ENCODE measurements at places on chromosomes 1 and 21.

DNA sequence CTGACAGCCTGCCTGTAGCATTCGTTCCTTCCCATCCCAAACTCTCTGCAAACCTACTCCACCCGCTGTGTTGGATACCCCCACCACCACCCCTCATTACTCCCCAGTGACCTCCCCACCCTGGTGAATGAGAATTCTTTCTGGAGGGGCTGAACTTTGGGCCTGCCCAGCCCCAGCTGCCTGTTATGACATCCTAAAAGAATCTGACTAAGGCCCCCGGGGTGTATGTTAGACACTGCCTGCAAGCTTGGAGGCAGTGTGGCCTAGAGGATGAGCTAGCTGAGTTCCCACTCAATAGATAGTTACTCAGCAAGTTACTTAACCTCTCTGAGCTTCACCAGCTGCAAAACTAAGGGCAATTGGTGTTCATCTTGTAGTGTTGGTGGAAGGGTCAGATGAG, 110.2 kb upstream of the FGGY start:
- H3K27ac ChIP-seq = no peak overlapping the region
- no peaks in the 10 kb centered on the region for H3K27me3 ChIP-seq
- no peaks in the 10 kb centered on the region for H3K4me1 ChIP-seq
- no peaks in the 10 kb centered on the region for H3K36me3 ChIP-seq

- no peaks in the 10 kb centered on the region for H3K36me3 ChIP-seq
- peaks cover 4% of the 10 kb centered on the region for H3K27me3 ChIP-seq
- no peak overlapping the region for H3K27ac ChIP-seq
- H3K4me3 ChIP-seq = no peak overlapping the region
Observed at GRCh38 chr1:182128502-182128901, 67.0 kb upstream of the ZNF648 start.

GRCh38 chr1:183810756-183811544, 6.0 kb downstream of the RGL1 start:
- H3K27ac ChIP-seq = no peak overlapping the region
- no peak overlapping the region for H3K4me3 ChIP-seq
- peaks cover 27% of the 10 kb centered on the region for H3K4me1 ChIP-seq
- no peak for DNase-seq
- no peaks in the 10 kb centered on the region for H3K36me3 ChIP-seq
- H3K27me3 ChIP-seq = no peaks in the 10 kb centered on the region

GRCh38 chr1:73593364-73593763, 604.6 kb downstream of the LRRIQ3 start:
- H3K27ac ChIP-seq = no peak overlapping the region
- H3K36me3 ChIP-seq = no peaks in the 10 kb centered on the region
- no peaks in the 10 kb centered on the region for H3K27me3 ChIP-seq
- H3K4me1 ChIP-seq = peaks cover 2% of the 10 kb centered on the region
- DNase-seq = no peak
- H3K4me3 ChIP-seq = no peak overlapping the region

DNA sequence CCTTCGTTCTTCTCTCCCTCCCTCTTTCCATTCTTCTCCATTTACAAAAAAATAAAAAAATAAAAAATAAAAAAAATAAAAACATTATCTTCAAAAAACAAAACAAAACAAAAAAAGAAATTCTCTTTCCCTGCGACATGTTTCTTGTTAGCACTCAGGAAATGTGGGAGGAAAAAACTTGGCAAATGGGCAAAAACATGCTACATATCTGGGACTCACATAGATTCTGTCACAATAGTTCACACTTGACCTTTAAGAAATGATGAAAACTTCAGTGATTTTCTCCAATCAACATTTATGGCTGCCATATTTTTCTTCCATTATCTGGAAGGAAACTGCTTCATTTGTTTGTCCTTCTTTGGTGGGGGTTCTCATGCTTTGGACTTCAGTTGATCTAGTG, 109.3 kb downstream of the PRKAB2 start:
- no peaks in the 10 kb centered on the region for H3K27me3 ChIP-seq
- no peak overlapping the region for H3K27ac ChIP-seq
- H3K4me3 ChIP-seq = no peak overlapping the region

- no peaks in the 10 kb centered on the region for H3K27me3 ChIP-seq
- no peaks in the 10 kb centered on the region for H3K36me3 ChIP-seq
- no peaks in the 10 kb centered on the region for H3K4me1 ChIP-seq
- H3K4me3 ChIP-seq = no peak overlapping the region
- DNase-seq = no peak
- H3K27ac ChIP-seq = no peak overlapping the region
Observed at GRCh38 chr1:17273096-17273495, 24.2 kb downstream of the PADI3 start.

DNA sequence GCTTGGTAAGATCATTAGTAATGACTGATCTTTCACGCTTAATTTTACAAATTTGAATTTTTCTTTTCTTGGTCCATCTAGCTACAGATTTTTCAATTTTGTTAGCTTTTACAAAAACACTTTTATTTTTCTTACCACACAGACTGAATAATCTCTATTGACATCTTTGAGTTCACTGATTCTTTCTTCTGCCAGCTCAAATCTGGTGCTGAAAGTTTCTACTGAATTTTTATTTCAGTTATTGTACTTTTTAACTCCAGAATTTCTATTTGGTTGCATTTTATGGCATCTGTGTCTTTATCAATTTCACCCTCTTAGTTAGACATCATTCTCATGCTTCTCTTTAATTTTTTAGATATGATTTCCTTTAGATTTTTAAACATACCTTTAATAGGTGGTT, 584.7 kb downstream of the LMO4 start:
- no peaks in the 10 kb centered on the region for H3K36me3 ChIP-seq
- H3K4me1 ChIP-seq = no peaks in the 10 kb centered on the region
- no peaks in the 10 kb centered on the region for H3K27me3 ChIP-seq
- no peak overlapping the region for H3K4me3 ChIP-seq
- no peak for DNase-seq

DNA sequence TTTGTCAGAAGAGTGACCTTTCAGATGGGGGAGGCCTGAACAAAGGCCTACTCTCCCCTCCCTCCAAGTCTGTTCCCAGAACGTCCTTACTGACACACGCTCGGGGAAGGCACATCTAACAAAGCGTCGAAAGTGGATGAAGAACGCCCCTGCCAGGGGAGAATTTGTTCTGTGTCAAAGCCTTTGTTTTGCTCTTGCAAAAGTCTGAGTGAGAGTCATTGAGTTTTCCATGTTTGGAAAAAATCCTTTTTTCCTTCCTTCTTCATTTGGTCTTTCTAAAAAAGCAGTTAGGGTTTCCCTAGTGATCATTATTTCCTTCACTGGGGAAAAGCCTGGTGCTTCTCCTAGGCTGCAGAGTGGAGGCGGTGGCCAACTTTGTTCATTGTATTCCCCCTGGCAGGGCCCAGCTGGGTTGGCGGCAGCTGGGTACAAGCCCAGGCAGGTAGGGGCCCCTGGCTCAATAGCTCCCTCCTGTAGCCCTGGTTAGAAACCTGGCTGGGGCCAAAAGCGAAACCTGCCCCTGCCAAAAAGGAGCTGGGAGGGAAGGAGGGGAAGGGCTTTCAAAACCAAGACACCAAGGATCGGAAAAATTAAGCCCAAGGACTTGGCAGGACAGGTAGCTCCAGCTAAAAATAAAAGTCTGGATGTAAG, 81.1 kb downstream of the ITPKB start:
- peak overlapping the region; percentile 50 for H3K27ac ChIP-seq
- H3K27me3 ChIP-seq = no peaks in the 10 kb centered on the region
- H3K36me3 ChIP-seq = no peaks in the 10 kb centered on the region
- no peak for DNase-seq
- H3K4me1 ChIP-seq = peaks cover 68% of the 10 kb centered on the region

GRCh38 chr1:78640462-78640861, 9.2 kb upstream of the IFI44 start:
- no peak overlapping the region for H3K27ac ChIP-seq
- no peaks in the 10 kb centered on the region for H3K27me3 ChIP-seq
- H3K4me1 ChIP-seq = no peaks in the 10 kb centered on the region
- DNase-seq = no peak
- no peaks in the 10 kb centered on the region for H3K36me3 ChIP-seq

- no peak for DNase-seq
- no peaks in the 10 kb centered on the region for H3K27me3 ChIP-seq
- no peak overlapping the region for H3K27ac ChIP-seq
Observed at GRCh38 chr1:109304226-109304920, 2.4 kb downstream of the MYBPHL start.

DNA sequence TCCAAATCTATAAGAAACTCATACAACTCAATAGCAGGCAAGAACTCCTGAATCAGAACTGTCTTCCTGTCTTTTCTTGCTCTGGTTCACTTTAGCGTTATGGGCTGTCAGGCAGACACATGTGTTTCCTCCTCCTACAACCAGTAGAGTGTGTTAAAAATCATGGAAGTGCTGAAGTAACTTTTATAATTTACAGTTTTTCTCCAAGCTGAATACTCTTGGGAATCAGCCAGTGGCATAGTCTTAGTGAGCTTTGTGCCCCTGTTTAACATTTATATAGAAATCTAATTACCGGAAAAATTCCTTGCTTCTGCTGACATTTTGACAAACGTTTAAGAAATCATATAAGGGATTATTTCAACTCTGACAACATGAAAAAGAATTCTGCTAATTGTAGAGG, 113.1 kb upstream of the RGS18 start:
- no peak for DNase-seq
- H3K27ac ChIP-seq = no peak overlapping the region
- no peaks in the 10 kb centered on the region for H3K27me3 ChIP-seq
- no peaks in the 10 kb centered on the region for H3K4me1 ChIP-seq
- no peak overlapping the region for H3K4me3 ChIP-seq

DNA sequence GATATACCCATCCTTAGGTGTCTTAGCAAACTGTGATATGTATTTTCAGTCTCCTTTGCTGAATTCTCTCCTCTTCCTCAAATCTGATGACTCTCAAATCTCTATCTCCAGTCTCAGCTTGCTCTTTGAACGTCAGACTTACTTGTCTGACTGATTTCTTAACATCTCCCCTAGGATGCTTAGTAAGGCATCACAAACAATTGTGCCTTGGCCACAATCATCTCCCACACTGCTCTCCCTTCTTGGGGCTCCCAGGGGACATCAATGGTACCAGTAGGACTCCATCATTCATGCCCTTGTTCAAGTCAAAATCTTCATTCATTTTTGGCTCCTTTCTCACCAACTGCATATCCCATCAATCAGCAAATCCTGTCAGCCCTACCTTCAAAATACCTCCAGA, 42.0 kb downstream of the GNG12 start:
- H3K27me3 ChIP-seq = no peaks in the 10 kb centered on the region
- H3K4me1 ChIP-seq = peaks cover 23% of the 10 kb centered on the region
- no peak for DNase-seq
- H3K4me3 ChIP-seq = no peak overlapping the region

DNA sequence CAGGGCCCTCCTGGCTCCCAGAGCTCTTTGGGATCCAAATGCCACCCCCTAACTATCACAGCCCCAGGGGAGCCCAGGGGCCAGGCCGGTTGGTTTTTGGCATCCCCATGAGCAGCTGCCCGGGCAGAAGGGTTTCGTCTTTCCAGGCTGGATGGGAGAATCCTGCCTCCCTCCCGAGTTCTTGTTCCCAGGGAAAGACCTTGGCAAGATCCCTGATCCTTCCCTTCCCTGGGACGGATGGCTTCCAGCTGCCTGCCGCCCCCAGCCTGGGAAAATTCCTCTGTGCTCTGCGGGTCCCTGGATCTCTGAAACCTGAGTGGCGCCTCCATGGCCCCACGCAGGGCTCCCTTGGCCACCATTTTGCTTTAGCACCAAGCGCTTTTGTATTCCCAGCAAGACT, 55.6 kb downstream of the TAS1R2 start:
- H3K36me3 ChIP-seq = no peaks in the 10 kb centered on the region
- no peak for DNase-seq
- H3K4me3 ChIP-seq = no peak overlapping the region
- no peaks in the 10 kb centered on the region for H3K27me3 ChIP-seq
- no peak overlapping the region for H3K27ac ChIP-seq

DNA sequence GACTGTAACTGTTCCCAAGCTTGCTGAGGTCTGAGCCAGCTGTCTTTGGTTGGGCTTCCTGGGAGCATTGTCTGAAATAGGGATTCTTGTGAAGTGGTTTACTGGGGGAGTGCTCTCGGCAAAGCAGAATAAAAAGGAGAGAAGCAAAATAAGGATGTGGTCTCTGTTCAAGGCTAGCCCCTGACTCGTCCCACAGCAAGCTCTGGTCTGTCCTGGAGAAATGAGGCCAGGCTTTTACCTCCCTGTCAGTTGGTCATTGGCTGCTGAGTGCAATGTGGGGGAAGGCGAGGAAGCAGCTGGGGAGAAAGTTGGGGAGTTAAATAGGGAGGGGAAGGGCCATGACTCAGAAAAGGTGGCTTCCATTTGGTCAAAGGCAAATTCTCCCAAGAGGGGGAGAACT, 303.9 kb upstream of the DUSP10 start:
- H3K27me3 ChIP-seq = no peaks in the 10 kb centered on the region
- H3K4me3 ChIP-seq = no peak overlapping the region
- no peak overlapping the region for H3K27ac ChIP-seq
- DNase-seq = no peak
- no peaks in the 10 kb centered on the region for H3K36me3 ChIP-seq
- H3K4me1 ChIP-seq = no peaks in the 10 kb centered on the region

GRCh38 chr1:8427986-8428385, 110.1 kb downstream of the SLC45A1 start:
- peaks cover 11% of the 10 kb centered on the region for H3K4me1 ChIP-seq
- no peaks in the 10 kb centered on the region for H3K36me3 ChIP-seq
- H3K4me3 ChIP-seq = no peak overlapping the region
- no peaks in the 10 kb centered on the region for H3K27me3 ChIP-seq

DNA sequence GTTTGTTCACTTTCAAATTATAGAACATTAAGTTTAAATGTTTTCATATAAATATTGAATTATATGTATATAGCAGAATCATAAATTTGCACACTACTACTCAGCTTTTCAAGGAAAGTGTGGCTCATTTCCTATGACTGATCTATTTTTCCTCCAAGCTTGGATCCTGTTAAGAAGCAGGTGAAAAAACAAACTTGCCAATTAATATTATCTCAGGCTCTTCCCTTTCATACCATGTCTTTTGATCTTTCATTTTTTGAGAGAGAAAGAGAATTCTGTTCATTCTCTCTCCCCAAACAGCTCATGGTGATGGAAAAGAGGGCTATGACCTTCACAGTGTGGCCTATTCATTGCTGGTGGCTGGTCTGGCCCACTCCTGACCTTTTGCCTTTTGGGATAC, 43.7 kb downstream of the SEC16B start:
- no peak overlapping the region for H3K27ac ChIP-seq
- DNase-seq = no peak
- no peak overlapping the region for H3K4me3 ChIP-seq

- H3K4me1 ChIP-seq = no peaks in the 10 kb centered on the region
- no peak overlapping the region for H3K4me3 ChIP-seq
- H3K36me3 ChIP-seq = no peaks in the 10 kb centered on the region
Observed at GRCh38 chr1:66695116-66695515, 57.1 kb upstream of the DYNLT5 start.

Data from neuronal stem cell (in vitro differentiated cells).